CD8-positive, alpha-beta memory T cell (primary cell): ENCODE measurements at places on chromosomes 12 and 14.

DNA sequence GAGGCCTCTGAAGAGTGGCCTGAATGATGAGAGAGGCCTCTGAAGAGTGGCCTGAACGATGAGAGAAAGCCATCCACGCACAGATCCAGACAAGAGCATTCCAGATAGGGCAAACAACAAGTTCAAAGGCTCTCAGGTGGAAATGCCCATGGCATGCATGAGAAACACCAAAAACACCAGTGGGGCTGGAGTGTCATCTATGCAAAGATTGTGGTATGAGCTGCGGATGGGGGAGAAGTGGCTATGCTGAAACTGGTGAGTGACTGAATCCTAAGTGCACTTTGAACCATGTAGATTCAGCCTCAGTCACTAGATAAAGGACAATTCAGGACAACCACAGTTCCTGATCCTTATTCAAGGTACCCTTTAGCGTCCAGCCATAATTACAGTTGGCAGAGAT, 79.4 kb upstream of the GZMB start:
- no peak for DNase-seq

DNA sequence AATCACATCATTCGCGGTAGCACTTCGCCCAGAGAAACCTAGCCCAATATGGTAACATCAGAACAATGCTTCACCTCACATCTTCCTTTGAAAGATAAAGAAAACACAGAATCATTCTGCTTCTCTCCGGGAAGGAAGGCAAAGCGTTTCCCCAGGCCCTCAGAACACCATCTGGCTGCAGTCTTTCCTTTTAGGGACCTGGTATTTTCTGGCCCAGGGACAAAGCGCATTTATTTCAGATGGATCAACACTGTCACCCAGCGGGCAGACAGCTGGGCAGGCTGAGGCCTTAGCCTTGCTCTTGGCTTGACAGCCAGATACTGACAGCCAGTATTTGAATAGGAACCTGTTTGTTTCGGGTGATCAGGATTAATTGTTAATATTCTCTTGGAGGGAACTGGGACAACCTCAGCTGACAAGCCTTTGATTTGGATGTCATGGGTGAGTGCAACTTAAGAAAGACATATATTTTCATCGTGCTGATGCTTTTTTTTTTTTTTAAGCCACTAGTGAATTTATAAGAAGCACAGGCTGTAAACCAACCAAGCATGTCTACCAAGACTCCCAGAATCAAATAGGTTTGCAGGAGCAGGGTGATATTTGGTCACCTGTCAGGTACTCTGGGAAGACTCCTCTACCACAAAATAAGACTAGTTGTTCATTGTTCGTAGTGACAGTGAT, 118.9 kb downstream of the VEZT start:
- DNase-seq, result no peak

DNA sequence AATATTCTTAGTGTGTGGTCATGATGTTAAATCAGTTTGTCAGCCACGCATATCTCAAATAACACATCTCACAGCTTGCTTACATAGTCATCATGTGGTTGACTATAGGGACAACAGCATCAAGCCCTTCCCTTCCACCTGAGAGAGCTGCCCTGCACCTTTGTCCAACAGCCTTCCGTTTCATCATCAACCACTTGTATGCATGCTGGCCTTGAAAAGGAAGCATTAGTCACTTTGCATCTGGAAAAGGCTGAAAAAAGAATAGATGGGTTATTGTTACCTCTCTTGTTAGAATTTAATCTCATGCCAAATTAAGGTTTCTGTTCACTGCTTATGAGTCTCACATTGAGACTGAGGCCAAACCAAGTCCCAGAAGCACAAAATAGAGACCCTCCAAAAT, 1586.5 kb upstream of the SEL1L start:
- DNase-seq, result no peak

GRCh38 chr12:52005903-52006703, 643 bp upstream of the TAMALIN start:
- DNase-seq, result no peak

- DNase-seq, result no peak
Observed at GRCh38 chr12:125440399-125440798, 375.2 kb downstream of the AACS start.

DNA sequence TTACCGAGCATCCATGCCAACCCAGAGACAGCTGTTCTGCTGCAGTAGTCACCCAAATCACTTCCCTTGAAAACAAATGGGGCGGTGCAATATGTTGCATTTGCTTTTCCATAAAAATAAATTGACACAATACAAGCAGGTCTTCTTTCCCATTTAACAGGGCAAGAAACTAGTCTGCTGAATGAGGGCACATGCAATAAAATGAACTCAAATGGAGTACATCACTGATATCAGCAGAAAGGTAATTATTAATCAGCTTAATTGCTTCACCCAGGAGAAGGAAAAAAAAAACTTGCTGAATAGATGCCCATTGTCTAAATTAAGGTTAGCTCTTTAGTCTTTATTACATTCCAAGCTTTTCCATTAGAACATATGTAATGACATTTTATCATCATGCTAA, 175.1 kb upstream of the GZMB start:
- DNase-seq, result no peak

- no peak for DNase-seq
Observed at GRCh38 chr14:72605921-72606220, 288.0 kb downstream of the DPF3 start.

- no peak for DNase-seq
Observed at GRCh38 chr12:56348776-56349175, 10.1 kb downstream of the IL23A start.

- no peak for DNase-seq
Observed at GRCh38 chr14:58774531-58774930, 136.8 kb downstream of the DACT1 start.

DNA sequence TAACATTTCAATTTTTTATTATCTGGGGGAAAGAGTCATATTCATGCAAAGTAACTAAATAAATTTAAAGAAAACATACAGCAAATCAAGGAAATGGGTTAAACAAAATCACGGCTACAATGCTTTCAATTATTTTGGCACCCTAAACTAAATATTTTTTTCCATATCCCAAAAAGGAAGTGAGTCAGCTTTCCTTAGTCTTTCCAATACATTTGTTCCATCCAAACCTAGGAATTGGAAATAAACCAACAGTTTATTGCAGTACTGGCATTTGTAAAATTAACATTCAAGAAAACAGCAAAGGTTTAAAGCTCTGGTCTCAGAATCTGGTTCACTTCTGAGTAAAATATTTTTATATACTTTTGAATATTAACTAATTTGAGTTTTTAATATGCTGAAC, 89.2 kb downstream of the BCL2L14 start:
- no peak for DNase-seq

DNA sequence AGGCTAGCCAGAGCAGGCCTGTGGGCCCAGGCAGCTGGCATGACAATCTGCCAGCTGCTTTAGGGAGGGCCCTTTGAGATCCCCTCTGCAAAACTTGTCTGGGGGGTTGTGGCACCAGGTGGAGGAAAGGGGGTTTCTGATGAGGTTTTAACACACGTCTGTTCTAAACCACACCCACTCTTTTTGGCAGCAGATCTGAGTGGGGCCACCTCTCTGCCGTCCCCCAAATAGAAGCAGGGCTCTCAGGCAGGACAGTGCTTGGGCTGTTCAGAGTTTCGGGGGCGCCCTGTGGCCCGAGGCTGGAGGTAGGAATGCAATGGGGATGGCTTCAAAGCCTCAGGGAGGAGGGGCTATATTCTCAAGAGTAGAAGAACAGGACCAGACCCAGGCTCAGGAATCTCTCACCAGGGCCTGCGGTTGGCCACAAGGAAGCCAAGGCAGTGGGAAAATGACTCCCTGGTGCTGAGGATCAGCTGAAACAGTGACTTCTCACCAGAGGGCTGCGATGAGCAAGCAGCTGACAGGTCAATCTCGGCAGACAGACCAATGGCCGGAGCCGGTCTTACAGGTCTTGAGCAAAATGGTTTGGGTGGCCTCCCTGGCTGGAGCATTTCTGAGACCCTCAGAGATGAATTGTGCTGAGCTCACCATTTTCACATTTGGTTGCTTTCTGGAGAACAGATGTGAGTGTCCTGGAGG, 1.5 kb upstream of the KRT5 start:
- no peak for DNase-seq

DNA sequence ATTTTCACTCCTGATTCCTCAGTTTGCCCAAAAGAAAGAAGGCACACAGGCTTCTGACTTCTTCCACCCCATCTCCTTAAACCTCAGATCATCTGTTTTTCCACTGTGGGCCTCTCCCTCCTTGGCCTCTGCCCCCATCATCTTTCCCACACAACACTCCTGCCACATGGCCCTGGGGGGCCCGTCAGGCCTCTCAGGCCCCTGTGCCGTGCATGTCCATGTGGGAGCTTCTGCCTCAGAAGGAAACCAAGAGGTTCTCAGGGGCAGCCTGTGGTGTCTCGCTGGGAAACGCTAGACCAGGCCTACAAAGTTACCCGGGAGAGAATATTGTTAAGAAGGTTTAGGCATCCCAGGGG, 8.0 kb downstream of the KLHL33 start:
- no peak for DNase-seq

DNA sequence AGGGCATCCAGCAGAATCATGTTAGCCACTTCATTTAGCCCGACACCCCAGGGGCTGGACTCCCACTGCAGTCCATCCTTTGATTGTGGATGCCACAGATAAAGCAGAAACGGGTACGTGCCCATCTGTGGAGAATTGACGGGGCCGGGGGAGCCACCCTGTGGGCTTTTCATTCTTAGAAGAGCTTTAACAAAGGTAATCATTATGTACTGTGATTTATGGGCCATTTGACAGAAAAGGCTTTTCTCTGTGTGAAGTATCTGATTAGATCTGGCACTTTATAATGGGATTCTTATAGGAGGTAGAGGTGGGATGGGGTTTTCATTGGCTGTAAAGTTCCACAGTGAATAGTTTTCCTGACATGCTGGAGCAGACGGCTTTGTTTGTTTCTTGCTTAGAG, 40.4 kb downstream of the AACS start:
- DNase-seq, result no peak

GRCh38 chr12:79063258-79063657, 198.7 kb downstream of the SYT1 start:
- DNase-seq, result no peak

DNA sequence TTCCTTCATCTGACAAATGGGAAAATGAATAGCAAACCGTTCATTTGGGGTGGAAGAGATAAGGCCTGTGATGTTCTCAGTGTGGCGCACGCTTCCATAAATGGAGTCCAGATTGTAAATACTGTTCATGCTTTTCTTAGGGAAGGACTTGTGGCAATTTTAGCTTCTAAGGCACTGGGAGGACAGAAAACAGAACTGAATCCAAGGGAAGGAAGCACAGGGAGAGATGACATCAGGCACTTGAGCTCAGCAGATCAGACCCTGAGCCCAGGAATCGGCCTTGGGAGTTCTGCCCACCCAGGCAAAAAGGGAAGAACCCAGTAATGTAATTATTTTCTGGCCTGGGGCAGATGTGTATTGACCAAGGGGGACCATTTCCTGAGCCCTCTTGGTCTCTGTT, 7.2 kb upstream of the SH2B3 start:
- no peak for DNase-seq

GRCh38 chr14:30375296-30375892, 183.6 kb upstream of the G2E3 start:
- peak; percentile 25 for DNase-seq

DNA sequence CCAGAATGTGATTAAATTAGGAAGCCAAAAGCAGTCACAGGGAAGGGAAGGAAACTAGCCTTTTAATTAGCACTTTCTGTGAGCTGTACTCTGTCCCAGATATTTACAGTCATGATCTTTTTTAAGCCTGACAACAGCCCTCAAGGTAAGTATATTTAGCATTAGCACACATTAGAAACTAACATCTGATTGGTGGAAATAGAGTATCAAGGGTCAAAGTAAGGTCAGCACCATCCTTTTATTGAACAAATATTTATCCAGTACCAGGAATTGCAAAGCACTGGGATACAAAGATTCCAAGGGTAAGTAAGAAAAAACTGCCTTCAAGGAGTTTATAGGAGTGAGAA, 28.2 kb downstream of the RPGRIP1 start:
- no peak for DNase-seq

DNA sequence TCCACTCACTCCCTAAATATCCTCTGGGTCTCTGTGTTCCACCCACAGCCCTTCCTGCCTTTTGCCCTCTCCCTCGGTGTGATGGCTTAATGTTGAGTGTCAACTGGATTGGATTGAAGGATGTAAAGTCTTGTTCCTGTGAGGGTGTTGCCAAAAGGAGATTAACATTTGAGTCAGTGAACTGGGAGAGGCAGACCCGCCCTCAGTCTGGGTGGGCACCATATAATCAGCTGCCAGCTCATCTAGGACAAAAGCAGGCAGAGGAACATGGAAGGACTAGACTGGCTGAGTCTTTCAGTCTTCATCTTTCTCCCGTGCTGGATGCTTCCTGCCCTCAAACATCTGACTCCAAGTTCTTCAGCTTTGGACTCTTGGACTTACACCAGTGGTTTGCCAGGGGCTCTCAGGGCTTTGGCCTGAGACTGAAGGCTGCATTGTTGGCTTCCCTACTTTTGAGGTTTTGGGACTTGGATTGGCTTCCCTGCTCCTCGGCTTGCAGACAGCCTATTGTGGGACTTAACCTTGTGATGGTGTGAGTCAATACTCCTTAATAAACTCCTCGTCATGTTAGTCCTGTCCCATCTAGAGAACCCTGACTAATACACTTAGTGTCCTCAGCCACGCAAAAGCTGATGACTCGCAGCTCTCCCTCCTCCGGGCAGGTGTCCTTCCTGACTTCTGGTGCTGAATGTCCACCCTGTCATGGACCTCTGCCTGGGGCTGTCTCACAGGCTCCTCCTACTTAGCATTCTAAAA, 5.9 kb downstream of the DGLUCY start:
- no peak for DNase-seq

- DNase-seq, result no peak
Observed at GRCh38 chr12:124428792-124429281, 133.9 kb downstream of the RFLNA start.

- DNase-seq, result no peak
Observed at GRCh38 chr14:54857830-54858269, 44.8 kb downstream of the GCH1 start.

DNA sequence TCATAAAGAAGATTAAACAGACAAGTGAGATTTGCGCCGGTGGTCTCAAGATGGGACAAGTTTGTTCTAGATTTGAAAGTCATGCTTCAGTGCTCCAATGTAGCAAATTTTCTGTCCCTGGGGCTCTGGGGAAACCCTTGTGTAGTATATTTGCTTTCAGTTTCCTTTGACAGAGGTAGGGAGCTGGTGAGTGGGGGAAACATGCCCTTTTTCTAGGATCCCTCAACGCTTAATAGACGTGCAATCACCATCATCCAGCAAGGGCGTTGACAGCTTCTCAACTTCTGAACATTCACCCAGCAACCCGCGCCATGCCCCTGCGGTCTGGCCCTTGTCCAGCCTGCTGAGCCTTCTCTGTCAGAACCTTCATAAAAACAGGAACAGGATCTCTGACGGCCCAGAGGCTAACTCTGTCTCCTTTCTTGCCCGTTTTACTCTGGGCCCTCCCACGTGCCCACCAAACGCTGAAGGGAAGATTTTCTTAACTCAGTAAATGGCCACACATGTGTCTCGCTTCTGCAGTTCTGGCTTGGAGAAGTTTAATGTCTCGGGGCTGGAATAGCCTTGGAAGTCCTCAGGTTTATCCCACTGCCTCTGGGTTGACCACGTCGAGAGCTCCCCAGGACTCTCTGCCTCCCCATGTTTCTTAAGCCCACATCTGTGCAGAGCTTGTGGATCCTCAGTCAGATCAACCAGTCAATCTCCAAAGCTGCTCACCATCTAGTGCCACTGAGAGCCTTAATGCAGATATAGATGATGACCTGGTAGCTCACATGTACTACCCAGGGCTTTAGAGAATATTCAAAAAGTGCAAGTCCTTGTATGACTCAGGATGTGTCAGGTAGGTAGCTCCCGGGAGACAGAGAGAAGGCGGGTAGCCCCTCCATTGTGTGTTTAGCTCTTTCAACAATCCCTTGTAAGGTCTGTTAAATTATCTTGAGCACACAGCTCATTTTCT, 58.1 kb upstream of the CCND2 start:
- no peak for DNase-seq

GRCh38 chr12:3257411-3257810, 180.2 kb downstream of the TSPAN9 start:
- no peak for DNase-seq
